Dermis lymphatic vessel endothelial cell (primary cell): ENCODE measurements at places on chromosomes 16 and 17. TPM values are rescaled to one million over a fixed set of nuclear protein-coding genes. Genes with fewer than 3 reads are reported as not detected.

The MYO15B gene
- 10.7 and 13.9 TPM in 2 replicates for total RNA-seq

The ZNF785 gene
- total RNA-seq = 8.3 and 12.4 TPM in 2 replicates

The HP gene
- not detected in 2 replicates for total RNA-seq

The COIL gene
- 12.7 and 15.5 TPM in 2 replicates for total RNA-seq

The AGRP gene
- total RNA-seq = not detected in 2 replicates

The PMFBP1 gene
- total RNA-seq = under 0.01 and 0.11 TPM in 2 replicates

The DHX40 gene
- total RNA-seq = 56.2 and 68.4 TPM in 2 replicates
